ENCODE measurements at places on chromosomes 1 and 21.

- no peaks in the 10 kb centered on the region for H3K27me3 ChIP-seq
- no peaks in the 10 kb centered on the region for H3K36me3 ChIP-seq
- H3K27ac ChIP-seq = no peak overlapping the region
- H3K4me1 ChIP-seq = no peaks in the 10 kb centered on the region
- DNase-seq = no peak
- no peak overlapping the region for H3K4me3 ChIP-seq
Observed at GRCh38 chr1:30550365-30551220, 172.8 kb downstream of the MATN1 start.

DNA sequence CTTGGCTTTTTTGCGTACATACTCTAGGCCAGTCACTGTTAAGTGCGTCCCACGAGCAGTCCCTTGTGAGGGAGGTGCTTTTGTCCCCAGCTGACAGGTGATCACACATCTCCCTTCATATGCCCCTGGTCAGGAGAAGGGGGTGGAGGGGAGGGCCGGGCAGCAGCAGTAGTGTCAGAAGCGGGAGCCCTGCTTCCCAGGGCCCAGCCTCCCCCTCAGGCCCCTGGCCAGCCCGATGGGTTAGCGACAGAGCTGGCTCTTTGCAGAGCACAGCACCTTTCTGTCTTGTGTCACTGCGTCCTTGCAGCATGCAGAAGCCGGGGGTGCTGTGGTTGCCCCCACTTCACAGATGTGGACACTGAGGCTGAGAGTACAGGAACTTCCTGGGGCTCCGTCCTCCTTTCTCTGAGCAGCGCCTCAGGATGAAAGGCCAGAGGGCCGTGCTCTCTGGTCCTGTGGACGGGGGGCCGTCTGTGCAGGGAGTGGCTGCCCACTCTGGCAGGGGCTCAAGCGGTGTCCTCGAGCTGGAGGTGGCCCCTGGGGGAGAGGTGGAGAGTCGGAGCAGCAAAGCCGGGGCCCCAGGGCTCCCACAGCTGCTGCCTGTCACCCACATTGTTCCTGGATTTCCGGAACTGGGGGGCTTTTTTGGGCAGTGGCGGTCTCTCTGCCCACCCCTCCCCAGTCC is 5.9 kb downstream of the TMEM201 start:
- H3K27ac ChIP-seq = peak overlapping the region; percentile 93
- peaks cover 74% of the 10 kb centered on the region for H3K4me1 ChIP-seq
- peak; percentile 23 for DNase-seq
- H3K36me3 ChIP-seq = no peaks in the 10 kb centered on the region
- no peaks in the 10 kb centered on the region for H3K27me3 ChIP-seq

DNA sequence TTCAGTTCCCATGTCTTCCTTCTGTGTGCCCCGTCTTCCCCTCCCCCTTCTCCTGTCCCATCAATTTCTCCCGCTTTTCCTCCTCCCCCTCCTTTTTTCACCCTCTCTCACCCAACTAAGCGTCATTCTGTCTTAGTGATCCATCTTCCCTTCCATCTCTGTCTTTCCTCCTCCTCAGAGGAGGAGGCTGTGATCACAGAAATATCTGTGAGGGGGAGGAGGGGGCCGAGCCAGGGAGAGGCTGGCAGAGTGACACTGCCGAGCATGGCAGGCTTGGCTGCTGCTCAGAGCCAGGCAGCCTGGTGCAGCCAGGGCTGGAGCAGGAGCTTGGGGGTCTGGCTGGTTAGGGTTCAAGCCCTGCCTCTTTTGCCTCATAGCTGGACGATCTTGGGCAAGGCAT is 7.6 kb downstream of the HTR6 start:
- DNase-seq = no peak
- H3K27ac ChIP-seq = no peak overlapping the region
- H3K4me1 ChIP-seq = no peaks in the 10 kb centered on the region

DNA sequence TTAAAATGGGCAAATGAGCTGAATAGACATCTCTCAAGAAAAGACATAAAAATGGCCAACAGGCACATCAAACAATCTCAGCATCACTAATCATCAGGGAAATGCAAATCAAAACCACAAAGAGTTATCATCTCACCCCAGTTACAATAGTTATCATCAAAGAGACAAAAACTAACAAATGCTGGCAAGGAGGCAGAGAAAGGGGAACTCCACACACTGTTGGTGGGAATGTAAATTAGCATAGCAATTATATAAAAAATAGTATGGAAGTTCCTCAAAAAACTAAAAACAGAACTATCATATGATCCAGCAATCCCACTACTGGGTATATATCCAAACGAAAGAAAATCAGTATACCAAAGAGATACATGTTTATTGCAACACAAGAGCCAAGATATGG is 68.7 kb downstream of the DENND1B start:
- no peaks in the 10 kb centered on the region for H3K27me3 ChIP-seq
- no peak for DNase-seq
- H3K4me1 ChIP-seq = no peaks in the 10 kb centered on the region
- H3K27ac ChIP-seq = no peak overlapping the region
- no peaks in the 10 kb centered on the region for H3K36me3 ChIP-seq
- H3K4me3 ChIP-seq = no peak overlapping the region

DNA sequence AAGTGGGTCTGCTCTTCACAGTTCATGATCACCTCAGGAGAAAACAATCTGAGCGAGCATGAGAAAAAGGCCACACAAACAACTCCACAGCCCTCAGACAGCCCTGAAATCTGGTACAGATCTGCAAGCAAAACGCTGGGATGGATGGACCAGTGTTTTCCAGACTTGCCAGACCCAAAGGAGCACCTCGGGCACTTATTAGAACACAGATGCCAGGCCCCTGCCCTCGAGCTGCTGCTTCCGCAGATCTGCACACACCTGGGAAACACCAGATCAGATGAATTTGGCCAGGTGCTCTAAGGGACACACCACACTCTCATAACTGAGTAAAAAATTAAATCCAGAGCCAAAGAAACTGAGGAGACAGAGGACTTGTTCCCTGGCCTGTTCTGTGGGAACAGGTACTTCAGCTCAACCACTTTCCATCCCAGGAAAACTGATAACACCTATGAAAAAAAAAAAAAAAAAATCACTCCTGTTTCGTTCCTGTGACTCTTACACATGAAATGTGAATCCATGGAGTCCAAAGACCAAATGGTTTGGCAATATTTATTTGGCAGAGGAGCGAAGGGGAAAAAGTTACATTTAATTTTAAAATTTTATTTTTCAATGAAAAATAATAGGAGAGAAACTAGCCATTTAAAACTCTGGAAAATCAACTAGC is 202.9 kb upstream of the ESRRG start:
- H3K4me1 ChIP-seq = peaks cover 10% of the 10 kb centered on the region
- H3K36me3 ChIP-seq = no peaks in the 10 kb centered on the region
- no peak for DNase-seq
- H3K27ac ChIP-seq = no peak overlapping the region

- H3K4me3 ChIP-seq = no peak overlapping the region
- H3K27me3 ChIP-seq = no peaks in the 10 kb centered on the region
- 0 out of 2 replicates have a peak, but pooled peaks cover 9% of the 10 kb centered on the region for H3K4me1 ChIP-seq
- no peak overlapping the region for H3K27ac ChIP-seq
- no peak for DNase-seq
Observed at GRCh38 chr1:171785766-171786165, 4.3 kb downstream of the METTL13 start.

DNA sequence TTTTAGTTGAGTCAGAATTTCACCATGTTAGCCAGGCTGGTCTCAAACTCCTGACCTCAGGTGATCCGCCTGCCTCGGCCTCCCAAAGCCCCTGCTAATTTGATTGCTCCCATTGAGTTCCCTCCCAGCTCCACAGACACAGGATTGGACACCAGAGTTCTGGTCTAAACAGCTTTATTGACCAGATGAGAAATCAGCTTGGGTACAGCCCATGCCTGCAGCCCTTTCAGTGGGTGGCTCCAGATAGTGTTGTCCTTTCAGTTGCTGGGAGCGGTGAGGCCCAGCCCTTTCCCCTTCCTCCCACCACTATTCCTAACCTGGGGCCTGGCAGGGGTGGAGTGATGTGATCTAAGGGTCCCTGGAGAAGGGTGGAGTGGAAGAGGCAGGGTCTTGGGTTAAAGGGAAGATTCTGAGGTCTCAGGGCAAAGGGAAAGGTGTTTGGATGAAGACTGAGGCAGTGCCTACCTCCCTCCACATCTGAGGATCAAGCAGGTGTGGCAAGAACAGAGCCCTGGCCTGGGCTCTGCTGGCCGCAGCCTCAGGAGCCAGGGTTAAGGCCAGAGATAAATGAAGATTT is 14.5 kb upstream of the PHLDA3 start:
- no peak overlapping the region for H3K4me3 ChIP-seq
- H3K27ac ChIP-seq = no peak overlapping the region
- H3K4me1 ChIP-seq = peaks cover 6% of the 10 kb centered on the region
- H3K36me3 ChIP-seq = peaks cover 18% of the 10 kb centered on the region
- no peaks in the 10 kb centered on the region for H3K27me3 ChIP-seq
- DNase-seq = no peak

DNA sequence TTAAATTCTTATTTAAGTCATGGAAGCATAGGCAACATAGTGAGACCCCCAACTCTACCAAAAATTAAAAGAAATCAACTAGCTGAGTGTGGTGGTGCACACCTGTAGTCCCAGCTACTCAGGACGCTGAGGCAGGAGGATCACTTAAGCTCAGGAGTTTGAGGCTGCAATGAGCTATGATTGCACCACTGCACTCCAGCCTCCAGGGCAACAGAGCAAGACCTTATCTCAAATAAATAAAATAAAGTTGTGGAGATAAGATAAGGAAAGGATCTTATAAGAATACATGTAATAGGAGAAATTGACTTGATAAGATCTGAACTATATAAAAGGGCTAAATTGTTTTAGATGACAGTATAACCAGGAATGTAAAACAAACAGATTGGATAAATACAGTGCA is 2.3 kb upstream of the BATF3 start:
- peaks cover 25% of the 10 kb centered on the region for H3K4me1 ChIP-seq
- H3K4me3 ChIP-seq = no peak overlapping the region
- peaks cover 27% of the 10 kb centered on the region for H3K27me3 ChIP-seq
- no peaks in the 10 kb centered on the region for H3K36me3 ChIP-seq
- no peak for DNase-seq
- no peak overlapping the region for H3K27ac ChIP-seq

- no peaks in the 10 kb centered on the region for H3K36me3 ChIP-seq
- no peak overlapping the region for H3K4me3 ChIP-seq
- DNase-seq = no peak
- peaks cover 13% of the 10 kb centered on the region for H3K27me3 ChIP-seq
- no peak overlapping the region for H3K27ac ChIP-seq
- H3K4me1 ChIP-seq = no peaks in the 10 kb centered on the region
Observed at GRCh38 chr1:206952171-206952570, 5.9 kb upstream of the PIGR start.

DNA sequence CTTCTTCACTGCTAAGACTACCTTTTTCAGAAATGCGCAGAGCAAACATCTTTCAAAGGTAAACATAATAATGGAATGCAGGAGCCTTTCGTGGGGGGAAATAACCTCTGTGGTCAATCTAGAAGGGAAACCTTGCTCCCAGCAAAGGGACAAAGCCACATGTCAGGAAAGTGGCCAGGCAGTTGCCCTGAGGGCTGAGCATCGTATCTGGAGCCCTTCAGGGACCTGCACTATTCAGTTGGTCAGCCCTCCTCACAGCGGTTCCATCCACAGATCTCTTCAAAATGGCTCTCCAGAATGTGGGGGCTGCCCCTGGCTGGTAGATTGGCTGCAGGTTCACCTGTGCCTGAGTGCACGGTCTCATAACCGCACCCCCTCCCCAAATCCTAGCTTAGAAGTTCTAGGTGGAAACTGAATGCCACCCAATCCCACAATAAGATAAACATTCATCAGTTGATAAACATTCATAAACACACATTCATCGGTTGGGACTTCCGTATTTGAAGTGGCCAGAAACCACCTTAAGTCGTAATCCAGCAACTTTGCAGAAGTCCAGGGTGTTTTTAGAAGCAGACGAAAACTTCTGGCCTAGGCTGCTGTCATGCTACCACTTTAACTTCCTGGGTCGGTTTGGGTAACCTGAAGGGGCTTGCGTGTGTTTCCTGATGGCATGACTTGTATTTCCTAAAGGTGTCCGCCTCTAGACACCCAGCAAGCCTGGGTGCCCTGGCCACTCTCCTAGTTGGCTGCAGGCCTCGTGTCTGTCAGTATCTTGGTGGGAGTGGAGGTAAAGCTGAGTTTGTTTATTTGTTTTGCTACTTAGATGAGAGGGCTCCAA is 50.5 kb downstream of the RASSF5 start:
- no peaks in the 10 kb centered on the region for H3K27me3 ChIP-seq
- H3K4me3 ChIP-seq = peak overlapping the region; percentile 69
- no peaks in the 10 kb centered on the region for H3K36me3 ChIP-seq
- no peaks in the 10 kb centered on the region for H3K4me1 ChIP-seq

GRCh38 chr1:38614861-38615260 is 244.7 kb downstream of the RRAGC start:
- H3K36me3 ChIP-seq = no peaks in the 10 kb centered on the region
- H3K4me3 ChIP-seq = no peak overlapping the region
- no peak overlapping the region for H3K27ac ChIP-seq
- DNase-seq = no peak
- H3K4me1 ChIP-seq = no peaks in the 10 kb centered on the region
- no peaks in the 10 kb centered on the region for H3K27me3 ChIP-seq

DNA sequence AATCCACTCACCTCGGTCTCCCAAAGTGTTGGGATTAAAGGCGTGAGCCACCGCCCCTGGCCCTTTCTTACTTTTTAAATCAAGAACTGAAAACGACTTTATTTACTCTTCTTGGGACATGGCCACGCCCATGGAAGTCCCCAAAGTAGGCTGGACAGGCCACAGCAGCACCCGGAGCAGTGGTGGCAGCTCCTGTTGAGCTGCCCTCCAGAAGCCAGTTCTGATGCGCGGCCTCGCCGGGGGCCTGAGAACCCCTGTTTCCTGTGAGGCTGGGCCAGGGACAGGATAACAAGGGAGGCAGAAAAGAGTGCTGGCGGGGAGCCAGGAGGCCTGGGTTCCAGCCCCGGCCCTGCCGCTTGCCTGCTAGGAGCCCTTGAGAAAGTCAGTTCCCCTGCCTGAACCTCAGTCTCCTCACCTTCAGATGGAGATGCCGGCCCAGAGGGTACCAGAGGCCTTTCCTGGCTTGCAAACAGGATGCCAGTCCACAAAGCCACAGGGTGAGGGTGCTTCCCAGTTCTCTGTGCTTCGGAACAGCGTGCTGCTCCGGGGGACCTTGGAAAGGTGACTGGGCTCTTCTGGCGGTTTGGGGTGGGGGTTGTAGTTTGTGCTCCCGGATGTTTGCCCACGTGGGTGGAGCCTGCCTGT is 59.4 kb downstream of the RUNX3 start:
- no peaks in the 10 kb centered on the region for H3K4me1 ChIP-seq
- H3K36me3 ChIP-seq = no peaks in the 10 kb centered on the region
- no peaks in the 10 kb centered on the region for H3K27me3 ChIP-seq
- H3K27ac ChIP-seq = no peak overlapping the region

DNA sequence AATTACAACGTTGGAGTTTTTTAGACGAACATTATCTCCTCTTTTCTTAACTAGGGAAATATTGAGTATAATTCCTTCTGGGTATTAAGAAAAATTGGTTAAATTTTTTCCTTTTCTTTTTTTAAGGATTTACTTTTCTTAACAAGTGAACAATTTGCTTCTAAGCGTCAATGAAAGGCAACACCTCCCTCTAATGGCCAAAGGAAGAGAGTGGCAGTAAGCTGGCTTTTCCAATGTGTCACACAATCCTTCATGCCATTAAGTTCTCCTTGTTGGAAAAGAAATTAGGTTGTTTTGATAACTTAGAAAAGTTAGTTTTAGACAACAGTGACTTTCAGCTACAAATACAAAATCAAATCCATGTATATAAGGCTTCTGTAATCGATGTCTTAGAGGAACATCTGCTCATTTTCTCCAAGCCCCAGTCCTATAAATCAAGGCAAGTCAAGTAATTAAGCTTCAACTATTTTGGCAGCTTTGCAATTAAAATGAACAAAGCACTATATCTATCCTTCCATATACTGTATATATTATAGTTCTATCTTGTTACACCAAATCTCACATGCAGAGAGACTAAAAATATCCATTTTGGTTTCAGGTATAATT is 62.8 kb downstream of the EDEM3 start:
- H3K27ac ChIP-seq = no peak overlapping the region
- peaks cover 2% of the 10 kb centered on the region for H3K4me1 ChIP-seq
- no peak overlapping the region for H3K4me3 ChIP-seq
- H3K27me3 ChIP-seq = no peaks in the 10 kb centered on the region

Measured in SK-N-SH (cell line).